ENCODE measurements at places on chromosomes 1 and 21.

- DNase-seq, result no peak
Observed at GRCh38 chr1:40032240-40032891, 8.2 kb upstream of the CAP1 start.

GRCh38 chr1:195933835-195934234 is 674.4 kb downstream of the KCNT2 start:
- DNase-seq, result no peak

- no peak for DNase-seq
Observed at GRCh38 chr1:221801251-221801661, 59.4 kb upstream of the DUSP10 start.

- DNase-seq, result no peak
Observed at GRCh38 chr1:171017426-171017825, 73.3 kb upstream of the FMO3 start.

DNA sequence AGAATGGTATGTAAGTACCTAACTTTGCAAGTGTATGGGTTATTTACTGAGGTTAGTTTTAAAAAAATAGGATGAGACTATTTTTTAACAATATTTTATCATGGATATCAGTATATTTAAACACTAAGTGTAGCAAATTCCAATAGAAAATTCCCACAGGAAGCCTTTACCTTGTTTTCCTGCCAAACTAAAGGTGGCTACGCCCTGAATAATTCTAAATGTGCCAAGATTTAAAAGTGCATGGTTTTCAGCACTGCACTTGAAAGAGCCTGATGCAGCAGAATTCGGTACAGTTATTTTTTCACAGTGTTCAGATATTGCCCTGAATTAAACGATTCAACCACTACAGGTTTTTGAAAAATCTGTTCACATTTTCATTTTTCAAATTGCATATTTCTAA is 1622.8 kb upstream of the B3GALT2 start:
- no peak for DNase-seq

- no peak for DNase-seq
Observed at GRCh38 chr1:232627645-232628334, 2.1 kb downstream of the SIPA1L2 start.

DNA sequence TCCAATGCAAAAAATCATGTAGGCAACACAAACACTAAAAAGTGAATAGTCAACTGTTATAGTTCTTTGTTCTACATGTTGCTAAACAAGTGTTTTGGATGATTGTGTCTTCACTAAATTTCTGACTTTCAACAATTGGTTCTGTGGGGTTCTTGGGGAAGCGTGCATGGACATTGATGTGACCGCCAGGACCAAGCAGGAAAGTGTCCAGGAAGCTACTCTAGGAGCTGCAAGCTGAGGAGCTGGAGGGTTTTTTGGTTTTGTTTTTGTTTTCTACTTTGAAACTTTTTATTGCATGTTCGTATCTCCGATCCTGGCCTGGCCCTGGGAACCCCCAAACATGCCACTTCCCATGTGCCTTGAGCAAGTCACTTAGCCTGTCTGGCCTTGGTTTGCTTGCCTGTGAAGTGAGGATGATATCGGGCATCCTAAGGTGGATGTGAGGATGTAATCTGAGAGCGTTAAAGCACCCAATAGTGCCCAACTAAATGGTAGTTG is 8.0 kb downstream of the TMPRSS3 start:
- no peak for DNase-seq

DNA sequence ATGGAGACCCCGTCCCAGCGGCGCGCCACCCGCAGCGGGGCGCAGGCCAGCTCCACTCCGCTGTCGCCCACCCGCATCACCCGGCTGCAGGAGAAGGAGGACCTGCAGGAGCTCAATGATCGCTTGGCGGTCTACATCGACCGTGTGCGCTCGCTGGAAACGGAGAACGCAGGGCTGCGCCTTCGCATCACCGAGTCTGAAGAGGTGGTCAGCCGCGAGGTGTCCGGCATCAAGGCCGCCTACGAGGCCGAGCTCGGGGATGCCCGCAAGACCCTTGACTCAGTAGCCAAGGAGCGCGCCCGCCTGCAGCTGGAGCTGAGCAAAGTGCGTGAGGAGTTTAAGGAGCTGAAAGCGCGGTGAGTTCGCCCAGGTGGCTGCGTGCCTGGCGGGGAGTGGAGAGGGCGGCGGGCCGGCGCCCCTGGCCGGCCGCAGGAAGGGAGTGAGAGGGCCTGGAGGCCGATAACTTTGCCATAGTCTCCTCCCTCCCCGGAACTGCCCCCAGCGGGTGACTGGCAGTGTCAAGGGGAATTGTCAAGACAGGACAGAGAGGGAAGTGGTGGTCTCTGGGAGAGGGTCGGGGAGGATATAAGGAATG is 505 bp downstream of the LMNA start:
- DNase-seq, result no peak

DNA sequence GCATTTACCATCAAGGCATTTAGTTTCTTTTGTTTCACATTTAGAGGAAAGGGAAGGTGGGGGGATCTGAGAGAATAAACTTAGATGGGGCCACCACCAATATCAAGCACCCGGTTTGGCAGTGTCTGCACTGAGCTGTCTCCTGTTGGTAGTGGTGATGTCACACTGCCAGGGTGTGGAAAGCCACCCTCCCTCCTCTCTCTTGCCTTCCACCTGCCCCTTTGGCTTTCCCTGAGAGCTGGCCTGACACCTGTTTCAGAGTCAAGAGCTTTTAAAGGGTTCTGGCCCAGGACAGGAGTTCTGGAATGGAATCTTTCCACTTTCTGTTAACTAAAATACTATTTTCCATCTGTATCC is 13.4 kb downstream of the ATF3 start:
- DNase-seq, result no peak

DNA sequence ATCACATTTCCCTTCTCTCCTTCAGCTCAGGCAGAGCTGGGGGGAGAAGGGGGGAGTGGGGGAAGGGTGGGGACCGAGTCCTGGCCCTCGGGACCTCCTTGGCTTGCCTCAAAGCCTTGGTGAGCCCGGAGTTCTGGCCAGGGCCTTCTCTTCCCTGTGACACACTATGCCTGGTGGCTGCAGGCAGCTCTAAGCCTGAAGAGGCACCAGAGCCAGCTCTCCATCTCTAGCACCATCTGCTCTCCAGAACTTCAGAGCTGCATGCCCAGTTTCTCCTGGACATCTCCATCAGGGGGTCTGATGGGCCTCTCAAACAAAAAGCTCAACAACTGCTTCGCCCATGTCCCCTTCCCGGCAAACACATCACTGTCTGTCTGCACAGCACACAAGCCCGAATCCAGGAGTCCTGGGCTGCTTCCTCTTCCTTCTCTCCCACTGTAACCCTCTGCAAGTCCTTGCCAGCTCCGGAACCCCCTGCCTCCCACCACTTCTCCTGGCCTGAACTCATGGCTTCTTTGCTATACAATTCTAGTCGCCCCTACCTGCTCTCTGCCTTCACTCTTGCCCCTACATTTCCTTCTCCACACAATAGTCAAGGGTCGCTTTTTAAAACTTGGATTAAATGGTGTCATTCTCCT is 26.5 kb downstream of the KIAA1614 start:
- no peak for DNase-seq

DNA sequence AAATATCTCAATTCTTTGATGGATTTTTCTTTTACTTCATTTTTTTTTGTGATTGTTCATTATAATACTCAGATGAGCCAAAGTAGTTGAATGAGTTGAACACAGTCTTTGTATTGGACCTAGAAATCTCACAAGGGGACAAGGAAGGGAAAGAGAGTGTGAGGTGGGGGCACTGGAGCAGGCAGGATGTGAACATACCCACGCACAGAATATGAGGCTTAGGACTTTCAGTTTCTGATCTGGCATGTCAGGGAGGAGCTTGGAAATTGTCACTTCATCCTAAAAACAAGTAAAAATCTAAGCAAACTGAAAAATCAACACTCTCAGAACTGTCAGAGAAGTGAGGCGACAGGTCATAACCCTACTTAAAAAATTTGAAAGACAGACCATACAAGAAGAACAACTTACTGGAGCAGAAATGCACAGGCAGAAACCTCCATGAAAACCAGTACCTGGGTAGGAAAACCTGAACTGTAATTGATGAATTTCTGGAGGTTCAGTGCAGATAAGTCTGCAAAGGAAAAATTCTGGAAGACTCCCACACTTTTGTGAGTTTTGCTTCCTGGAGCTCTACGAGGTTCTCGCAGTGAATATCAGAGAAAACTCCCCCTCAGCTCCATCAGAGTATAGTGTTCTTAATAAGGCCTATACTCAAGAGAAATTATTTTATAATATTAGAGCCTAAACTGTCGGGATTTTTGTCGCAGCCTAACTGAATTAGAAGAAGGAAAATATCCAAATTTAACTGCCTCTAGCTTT is 3.6 kb upstream of the PTGS2 start:
- no peak for DNase-seq

- no peak for DNase-seq
Observed at GRCh38 chr21:20215959-20216358, 782.2 kb upstream of the NCAM2 start.

Measured in natural killer cell (primary cell).